ENCODE measurements at places on chromosomes 6 and 20.

DNA sequence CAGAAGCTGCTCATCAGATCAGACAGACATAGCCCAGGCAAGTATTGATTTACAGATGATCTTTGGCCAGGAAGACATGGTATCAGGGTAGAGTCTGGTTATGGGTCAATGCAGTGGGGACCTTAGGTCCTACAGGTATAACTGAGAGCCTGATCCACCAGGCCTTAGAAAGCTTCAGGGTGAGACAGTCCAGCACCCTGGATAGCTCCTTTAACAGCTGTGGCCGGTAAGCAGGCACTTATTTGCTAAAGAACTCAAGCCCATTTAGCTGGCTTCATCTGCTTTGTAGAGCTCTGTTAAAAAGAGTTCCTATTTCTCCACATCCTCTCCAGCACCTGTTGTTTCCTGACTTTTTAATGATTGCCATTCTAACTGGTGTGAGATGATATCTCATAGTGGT, 39.6 kb downstream of the ESR1 start:
- no peak for DNase-seq

GRCh38 chr6:111870742-111871064, 2.5 kb downstream of the FYN start:
- DNase-seq: no peak

GRCh38 chr20:2697768-2698167, 5.2 kb downstream of the EBF4 start:
- DNase-seq: no peak

- no peak for DNase-seq
Observed at GRCh38 chr20:9516234-9516871, 2.0 kb downstream of the LAMP5 start.

GRCh38 chr6:40336296-40336695, 250.9 kb downstream of the LRFN2 start:
- DNase-seq: no peak

DNA sequence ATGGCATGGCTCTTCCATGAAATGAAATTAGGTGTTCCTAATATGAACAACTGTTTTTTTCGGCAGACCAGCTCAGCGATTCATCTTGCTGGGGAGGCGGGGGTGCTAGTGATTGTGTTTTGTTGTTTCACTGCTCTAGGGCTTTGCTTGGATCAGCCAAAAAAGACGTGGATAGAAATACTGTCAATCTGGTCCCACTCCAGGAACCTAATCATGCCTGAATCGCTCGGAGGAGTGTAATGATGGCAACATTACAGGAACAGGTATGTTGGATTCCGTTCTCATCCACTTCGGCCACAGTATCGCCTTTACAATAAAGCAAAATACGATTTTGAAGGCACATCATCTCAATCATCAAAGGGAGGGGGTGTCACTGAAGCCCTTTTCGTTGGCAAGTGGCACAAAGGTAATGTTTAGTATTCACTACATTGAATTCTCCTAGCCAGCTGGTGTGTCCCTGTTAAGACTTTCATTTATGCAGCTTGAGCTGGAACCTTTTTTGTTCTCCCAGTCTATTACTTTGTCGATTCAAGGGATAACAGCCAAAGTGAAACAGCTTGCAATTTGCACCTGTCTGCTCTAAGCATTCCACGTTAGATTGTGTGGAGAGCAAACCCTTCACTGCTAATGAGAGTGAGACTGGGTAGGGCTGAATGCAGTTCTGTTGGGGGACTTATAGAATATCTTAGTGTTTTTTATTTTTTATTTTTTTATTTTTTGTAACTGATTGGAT, 477.7 kb downstream of the TFAP2A start:
- DNase-seq: no peak

DNA sequence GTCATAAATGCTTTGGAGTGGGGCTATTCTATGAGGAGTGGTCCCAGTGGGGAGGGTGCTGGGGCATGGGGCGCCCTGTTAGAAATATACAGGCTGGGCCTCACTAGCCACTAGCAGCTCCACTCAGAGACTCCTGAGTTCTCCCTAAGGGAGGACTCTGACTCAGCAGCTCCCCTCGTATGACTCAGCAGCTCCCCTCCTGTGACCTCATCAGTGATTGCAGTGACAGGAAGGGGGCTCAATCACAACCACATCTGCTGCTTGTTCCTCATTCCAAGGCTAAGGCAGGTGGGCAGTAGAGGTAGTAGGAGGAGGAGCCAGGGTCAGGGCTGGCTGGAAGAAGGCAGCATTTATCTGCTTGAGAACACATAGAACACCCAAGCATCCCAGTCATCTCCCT, 73.7 kb downstream of the PRND start:
- DNase-seq: no peak

- DNase-seq: no peak
Observed at GRCh38 chr6:36822506-36823269, 16.6 kb downstream of the CPNE5 start.

DNA sequence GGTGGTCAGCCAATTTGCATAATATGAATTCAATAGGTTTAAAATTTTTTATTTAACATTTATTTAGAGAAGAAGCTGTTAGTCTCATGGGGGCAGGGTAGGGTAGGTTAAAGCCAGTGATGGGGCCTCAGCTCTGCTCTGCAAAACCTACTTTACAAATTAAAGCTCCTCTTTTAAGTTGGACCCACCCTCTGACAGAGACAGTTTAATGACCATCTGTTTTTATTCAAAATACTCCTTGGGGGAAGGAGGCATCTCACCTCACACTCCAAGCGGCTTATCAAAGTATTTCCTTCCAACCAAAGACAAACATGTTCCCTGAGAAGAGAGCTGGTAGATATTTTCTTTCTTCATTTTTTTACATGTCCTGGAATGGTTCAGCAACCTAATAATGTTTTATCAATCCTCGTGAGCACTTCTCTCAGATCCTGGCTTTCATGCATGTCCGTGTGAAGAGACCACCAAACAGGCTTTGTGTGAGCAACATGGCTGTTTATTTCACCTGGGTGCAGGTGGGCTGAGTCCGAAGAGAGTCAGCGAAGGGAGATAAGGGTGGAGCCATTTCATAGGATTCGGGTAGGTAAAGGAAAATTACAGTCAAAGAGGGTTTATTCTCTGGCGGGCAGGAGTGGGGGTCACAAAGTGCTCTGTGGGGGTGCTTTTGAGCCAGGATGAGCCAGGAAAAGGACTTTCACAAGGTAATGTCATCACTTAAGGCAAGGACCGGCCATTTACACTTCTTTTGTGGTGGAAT, 184.7 kb downstream of the GJA1 start:
- no peak for DNase-seq

Measured in CD8-positive, alpha-beta memory T cell (primary cell).